ENCODE measurements at places on chromosomes 6 and 20. TPM values are rescaled to one million over a fixed set of nuclear protein-coding genes. Genes with fewer than 3 reads are reported as not detected.

The MEP1A gene
- not detected for total RNA-seq

The BLTP3A gene
- total RNA-seq: 13.0 TPM

The POU5F1 gene
- 0.29 TPM for total RNA-seq

The GPX5 gene
- not detected for total RNA-seq

The SLC26A8 gene
- total RNA-seq: under 0.01 TPM

The FRK gene
- total RNA-seq: 1.1 TPM

The MUC22 gene
- not detected for total RNA-seq

The EYA4 gene
- total RNA-seq: 35.5 TPM

DNA sequence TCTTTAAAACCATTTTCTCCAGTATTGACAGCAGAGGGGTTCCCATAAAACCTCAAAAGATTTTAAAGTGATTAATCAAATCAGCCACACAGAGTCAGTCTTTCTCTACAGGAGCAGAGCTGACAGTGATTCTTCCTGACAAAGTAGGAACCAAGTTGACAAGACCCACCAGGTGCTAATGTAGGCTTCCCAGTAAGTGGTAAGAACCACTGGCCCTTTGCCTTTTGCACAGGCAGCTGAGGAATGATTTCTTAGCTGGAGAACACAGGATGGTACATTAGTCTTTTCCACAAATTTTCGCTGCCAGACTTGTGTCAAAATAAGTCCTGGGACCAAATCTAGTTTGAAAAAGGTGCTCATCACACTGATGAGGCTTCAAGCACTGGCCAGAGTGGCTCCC is 95.8 kb downstream of the ARMC2 start:
- no peak for DNase-seq
- H3K27me3 ChIP-seq: no peaks in the 10 kb centered on the region
- H3K4me3 ChIP-seq: no peak overlapping the region
- no peaks in the 10 kb centered on the region for H3K36me3 ChIP-seq
- H3K27ac ChIP-seq: peak overlapping the region; percentile 92
- H3K4me1 ChIP-seq: peaks cover 45% of the 10 kb centered on the region

DNA sequence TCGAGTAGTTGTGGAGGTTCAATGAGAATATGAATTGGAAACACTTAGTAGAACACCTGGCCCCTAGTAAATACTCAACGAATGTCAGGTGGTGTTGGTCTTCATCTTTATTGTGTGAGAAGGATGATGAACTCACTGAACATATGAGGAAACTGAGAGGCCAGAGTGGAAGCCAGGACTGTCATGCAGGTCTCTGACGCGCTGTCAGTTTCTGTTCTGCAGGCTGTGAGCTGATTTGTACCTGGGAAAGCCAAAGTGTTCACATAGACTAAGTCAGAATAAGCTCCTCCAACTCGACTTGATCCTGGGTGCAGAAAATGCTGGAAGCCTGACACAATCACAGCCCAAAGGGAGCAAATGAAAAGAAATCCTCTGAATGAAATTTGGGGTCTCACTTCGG is 222.2 kb downstream of the LY86 start:
- no peaks in the 10 kb centered on the region for H3K36me3 ChIP-seq
- peaks cover 9% of the 10 kb centered on the region for H3K27me3 ChIP-seq
- H3K27ac ChIP-seq: no peak overlapping the region

DNA sequence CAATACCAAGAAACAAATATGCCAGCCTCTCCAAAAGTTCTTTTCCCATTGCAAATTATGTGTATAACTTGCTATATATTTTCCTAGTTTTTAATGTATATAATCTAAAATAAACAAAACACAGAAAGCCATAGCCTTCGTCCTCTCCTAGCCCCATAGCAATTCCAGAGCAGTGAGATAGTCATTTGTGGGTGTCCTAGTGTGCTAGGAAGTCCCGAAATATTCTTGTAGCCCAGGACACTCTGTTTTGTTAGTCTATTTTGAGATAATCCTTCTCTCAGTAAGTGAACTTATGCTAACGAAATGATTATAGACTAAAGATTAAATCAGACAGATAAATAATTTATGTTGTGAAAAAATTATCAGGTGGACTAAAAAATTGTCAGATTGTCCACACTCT is 90.7 kb downstream of the AIG1 start:
- no peak overlapping the region for H3K4me3 ChIP-seq
- H3K36me3 ChIP-seq: no peaks in the 10 kb centered on the region
- DNase-seq: no peak
- no peaks in the 10 kb centered on the region for H3K27me3 ChIP-seq

- no peaks in the 10 kb centered on the region for H3K27me3 ChIP-seq
- no peak overlapping the region for H3K4me3 ChIP-seq
- H3K27ac ChIP-seq: no peak overlapping the region
Measured at GRCh38 chr6:36095497-36096391, 34.6 kb upstream of the MAPK13 start.

- DNase-seq: no peak
- H3K4me1 ChIP-seq: no peaks in the 10 kb centered on the region
- H3K27me3 ChIP-seq: no peaks in the 10 kb centered on the region
Measured at GRCh38 chr6:15929685-15930084, 199.2 kb upstream of the MYLIP start.

DNA sequence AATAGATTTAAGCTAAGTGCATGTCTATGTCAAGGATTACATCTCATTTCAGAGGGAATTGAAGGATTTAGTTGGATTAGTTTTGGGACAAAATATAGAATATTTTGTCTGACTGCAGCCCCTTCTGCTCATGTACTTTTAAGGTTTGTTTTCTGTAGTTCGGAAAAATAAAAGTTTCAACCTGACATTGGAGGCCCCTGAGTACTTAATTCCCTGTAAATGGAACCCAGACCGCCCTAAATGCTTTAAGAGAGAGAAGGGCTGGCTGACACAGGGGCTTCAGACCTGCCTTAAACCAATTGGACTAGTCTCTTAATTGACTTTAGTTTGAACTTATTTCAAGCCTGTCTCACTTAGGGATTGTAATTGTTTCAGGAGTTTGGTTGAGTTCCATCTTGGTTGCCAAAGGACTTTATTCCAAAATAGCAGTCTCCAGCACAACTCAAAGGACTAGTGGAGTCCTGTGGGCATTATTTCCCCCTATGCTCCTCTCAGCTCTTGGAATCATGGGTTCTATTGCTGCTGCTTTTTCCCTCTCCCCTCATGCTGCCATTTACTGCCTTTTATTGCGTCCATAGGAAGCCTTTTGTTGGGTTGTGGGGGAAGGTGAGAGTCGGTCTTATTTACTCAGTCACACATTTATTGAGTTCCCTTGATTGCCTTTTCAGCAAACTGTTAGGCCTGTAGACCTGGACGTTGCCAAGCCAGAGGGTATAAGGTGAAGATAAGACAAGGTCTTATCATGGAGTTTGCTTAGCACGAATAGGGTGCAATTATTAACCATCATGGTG is 14.5 kb downstream of the BRD2 start:
- no peak overlapping the region for H3K4me3 ChIP-seq
- peaks cover 54% of the 10 kb centered on the region for H3K36me3 ChIP-seq
- DNase-seq: no peak
- H3K27ac ChIP-seq: peak overlapping the region; percentile 19
- H3K4me1 ChIP-seq: no peaks in the 10 kb centered on the region
- no peaks in the 10 kb centered on the region for H3K27me3 ChIP-seq

- no peak overlapping the region for H3K4me3 ChIP-seq
- H3K36me3 ChIP-seq: no peaks in the 10 kb centered on the region
- no peak overlapping the region for H3K27ac ChIP-seq
- peaks cover 3% of the 10 kb centered on the region for H3K4me1 ChIP-seq
- peak; percentile 39 for DNase-seq
Measured at GRCh38 chr6:388202-388903, 3.2 kb upstream of the IRF4 start.

DNA sequence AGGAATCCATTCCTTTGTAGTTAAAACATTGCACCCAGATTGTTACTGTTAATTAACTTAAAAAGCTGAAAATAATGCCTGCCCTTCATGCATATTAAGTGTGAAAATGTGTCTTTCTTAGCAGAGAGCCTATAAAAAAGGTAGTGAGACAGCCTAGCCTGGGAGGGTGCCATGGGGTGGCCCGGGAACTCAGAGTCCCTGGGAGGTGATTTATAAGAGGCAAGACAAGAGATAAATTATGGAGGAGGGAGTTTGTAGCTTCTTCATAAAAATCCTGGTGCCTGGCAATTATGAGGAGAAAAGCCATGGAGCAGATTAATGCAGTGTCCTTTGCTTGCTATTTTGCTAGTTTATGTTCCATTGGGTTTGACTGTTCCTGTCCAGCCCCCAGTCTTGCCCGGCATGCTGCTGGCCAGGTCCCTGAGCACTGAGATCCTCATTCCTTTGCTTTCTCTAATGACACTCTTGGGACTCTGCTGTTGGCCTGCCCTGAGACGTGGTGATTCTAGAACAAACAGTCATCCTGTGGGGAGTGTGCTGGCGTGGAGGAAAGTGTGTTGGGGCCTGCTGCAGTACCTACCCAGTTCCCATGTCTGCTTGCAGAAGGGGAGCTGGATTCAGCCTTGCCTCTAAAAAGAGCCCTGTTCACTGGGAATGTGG is 4.2 kb downstream of the MLN start:
- DNase-seq: peak; percentile 96
- H3K4me1 ChIP-seq: peaks cover 9% of the 10 kb centered on the region
- H3K4me3 ChIP-seq: no peak overlapping the region
- no peaks in the 10 kb centered on the region for H3K36me3 ChIP-seq
- no peak overlapping the region for H3K27ac ChIP-seq

DNA sequence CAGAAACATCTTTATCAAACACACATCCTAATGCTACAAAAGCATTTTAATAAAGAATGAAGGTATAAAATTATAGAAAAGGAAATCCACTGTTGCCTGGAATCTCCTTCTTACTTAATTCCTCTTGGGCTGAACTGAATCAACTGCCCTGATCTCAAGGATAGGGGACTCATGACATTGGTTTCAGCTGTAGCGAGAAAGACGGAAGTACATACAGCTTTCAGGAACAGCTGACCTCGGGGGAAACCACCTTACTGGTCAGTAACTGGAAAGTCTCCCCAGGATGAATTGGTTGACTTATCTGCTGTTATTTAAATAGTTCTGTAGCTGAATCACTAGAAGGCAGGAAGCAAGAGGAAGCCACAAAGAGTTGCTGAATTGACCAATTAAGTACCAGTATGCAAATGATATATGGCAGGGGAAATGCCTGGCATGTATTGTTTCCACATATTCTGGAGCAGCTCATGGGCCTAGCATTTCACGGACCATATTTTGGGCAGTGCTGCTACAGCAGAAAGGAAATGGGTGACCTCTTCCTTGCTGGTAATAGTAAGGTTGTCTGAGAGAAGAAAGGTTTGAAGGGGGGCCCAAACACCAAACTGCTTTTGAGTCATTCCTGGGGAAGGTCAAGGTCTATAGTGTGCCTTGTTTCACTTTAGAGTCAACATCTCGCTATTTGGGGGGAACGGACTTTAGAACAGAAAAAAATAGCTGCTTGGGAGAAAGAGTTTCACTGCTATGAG is 43.7 kb upstream of the MAP7 start:
- H3K4me1 ChIP-seq: peaks cover 25% of the 10 kb centered on the region
- H3K36me3 ChIP-seq: peaks cover 4% of the 10 kb centered on the region
- H3K27ac ChIP-seq: peak overlapping the region; percentile 97
- peak overlapping the region; percentile 31 for H3K4me3 ChIP-seq
- DNase-seq: peak; percentile 93

DNA sequence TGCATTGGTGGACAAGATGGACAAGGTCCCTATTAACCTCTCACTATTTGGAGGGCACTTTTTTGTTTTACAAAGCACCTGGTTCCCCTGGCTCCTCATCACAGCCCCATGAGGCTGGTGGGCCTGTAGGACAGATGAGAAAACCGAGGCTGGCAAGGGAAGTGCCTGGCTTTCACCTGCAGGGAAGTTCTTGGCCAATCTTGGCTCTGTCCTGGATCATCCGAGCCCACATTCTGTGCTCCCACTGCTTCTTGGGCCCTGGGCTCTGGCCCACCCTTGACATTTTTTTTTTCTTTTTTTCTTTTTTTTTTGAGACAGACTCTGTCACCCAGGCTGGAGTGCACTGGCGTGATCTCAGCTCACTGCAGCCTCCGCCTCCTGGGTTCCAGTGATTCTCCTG is 14.7 kb downstream of the SLC13A3 start:
- H3K27me3 ChIP-seq: no peaks in the 10 kb centered on the region
- DNase-seq: no peak
- no peak overlapping the region for H3K4me3 ChIP-seq
- H3K36me3 ChIP-seq: no peaks in the 10 kb centered on the region
- no peak overlapping the region for H3K27ac ChIP-seq

DNA sequence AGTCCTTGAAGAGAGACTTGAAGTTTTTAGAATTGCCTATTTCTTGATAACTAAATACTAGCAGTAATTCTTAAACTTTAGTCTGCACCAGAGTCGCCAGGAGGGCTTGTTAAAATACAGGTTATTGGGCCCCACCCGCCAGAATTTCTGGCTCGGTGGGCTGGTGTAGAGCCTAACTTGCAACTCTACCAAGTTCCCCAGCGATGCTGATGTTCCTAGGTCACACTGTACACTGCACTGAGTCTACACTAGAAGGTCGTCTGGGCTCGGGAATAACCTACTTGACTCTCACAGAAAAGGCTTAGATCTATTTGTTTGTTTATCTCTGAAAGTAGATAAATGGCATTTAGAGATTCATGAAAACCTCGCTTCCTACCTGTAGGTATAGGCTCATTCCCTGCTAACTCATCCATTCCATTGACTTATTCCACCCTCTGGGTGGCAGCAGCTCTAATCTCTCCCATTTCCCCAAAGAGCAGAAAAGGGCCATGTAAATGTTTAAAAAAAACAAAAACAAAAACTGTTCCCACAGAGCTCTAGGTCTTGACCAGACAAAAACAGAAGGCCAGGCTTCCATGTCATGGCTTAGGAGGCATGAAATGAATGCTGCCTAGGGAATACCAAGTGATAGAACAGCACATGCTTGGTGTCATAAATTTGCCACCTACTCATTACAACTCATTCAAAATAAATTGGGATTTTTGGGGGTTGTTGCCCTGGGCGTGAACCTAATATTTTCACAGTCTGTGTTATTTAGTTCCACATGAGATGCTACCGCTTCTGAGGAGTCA is 292.1 kb downstream of the ADGB start:
- no peak for DNase-seq
- H3K4me1 ChIP-seq: peaks cover 17% of the 10 kb centered on the region
- H3K4me3 ChIP-seq: no peak overlapping the region
- no peaks in the 10 kb centered on the region for H3K36me3 ChIP-seq
- no peaks in the 10 kb centered on the region for H3K27me3 ChIP-seq

- H3K4me3 ChIP-seq: no peak overlapping the region
- H3K27ac ChIP-seq: peak overlapping the region; percentile 62
- DNase-seq: peak; percentile 41
- H3K27me3 ChIP-seq: no peaks in the 10 kb centered on the region
- H3K4me1 ChIP-seq: peaks cover 9% of the 10 kb centered on the region
- peaks cover 6% of the 10 kb centered on the region for H3K36me3 ChIP-seq
Measured at GRCh38 chr20:36183155-36183944, 28.8 kb downstream of the EPB41L1 start.

DNA sequence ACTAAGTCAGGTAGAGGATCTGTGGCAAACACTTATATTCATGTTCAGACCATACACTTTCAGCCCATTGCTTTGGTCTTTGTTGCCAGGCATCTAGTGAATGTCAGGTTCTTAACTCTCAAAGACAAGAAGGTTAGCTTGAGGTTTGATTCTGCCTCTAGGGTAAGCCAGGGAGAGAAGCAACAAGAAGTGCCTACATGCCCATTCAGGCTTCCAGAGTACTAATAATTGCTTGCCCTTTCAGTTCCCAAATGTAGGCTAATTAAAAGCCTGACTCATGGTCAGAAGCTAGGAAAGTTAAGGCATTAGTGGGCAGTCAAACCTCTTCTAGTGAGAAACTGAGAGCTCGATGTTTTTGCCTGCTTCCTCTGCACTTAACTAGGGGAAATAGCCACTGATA is 492.4 kb downstream of the PKHD1 start:
- H3K4me3 ChIP-seq: no peak overlapping the region
- H3K27ac ChIP-seq: no peak overlapping the region
- H3K4me1 ChIP-seq: no peaks in the 10 kb centered on the region
- H3K27me3 ChIP-seq: no peaks in the 10 kb centered on the region
- no peaks in the 10 kb centered on the region for H3K36me3 ChIP-seq

- H3K4me1 ChIP-seq: no peaks in the 10 kb centered on the region
- H3K4me3 ChIP-seq: no peak overlapping the region
- no peaks in the 10 kb centered on the region for H3K27me3 ChIP-seq
- peak; percentile 61 for DNase-seq
Measured at GRCh38 chr20:61839912-61840778, 225.5 kb downstream of the TAF4 start.
